Muscle of arm (tissue), 14 donors: ENCODE measurements at places on chromosomes 5 and 9. TPM values are rescaled to one million over a fixed set of nuclear protein-coding genes. Genes with fewer than 3 reads are reported as not detected.

DNA sequence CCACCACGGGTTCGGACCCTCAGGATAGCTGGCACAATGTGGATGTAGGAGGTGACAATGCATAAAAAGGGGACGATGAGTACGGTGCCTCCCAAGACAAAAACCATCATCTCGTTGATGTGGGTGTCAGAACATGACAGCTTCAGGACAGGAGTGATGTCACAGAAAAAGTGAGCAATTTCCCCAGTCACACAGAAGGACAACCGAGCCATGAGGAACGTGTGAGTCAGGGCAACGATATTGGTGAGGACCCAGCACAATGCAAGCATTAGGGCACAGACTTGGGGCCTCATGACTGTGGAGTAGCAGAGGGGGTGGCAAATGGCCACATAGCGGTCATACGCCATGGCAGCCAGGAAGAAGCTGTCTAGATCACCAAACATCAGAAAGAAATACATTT is 491 bp downstream of the OR1N1 start:
- DNase-seq, result no peak

DNA sequence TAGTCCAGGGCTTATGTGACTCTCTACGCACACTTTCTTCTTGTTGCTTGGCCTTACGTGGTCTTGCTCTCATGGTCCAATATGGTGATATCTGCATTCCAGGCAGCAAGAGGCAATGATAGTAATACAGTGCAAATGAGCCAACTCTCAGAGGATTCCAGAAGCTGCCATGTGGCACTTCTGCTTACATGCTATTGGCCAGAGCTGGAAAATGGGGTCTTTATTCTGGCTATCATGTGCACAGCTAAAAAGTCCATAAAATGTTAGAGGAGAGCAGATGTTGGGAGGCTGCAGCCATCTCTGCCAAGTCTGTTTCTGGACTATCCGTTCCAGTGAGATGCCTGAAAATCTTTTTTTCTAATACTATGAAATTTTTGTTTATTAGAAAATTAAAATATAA is 2.9 kb upstream of the SEPTIN8 start:
- DNase-seq, result no peak

GRCh38 chr9:105204416-105204815 is 40.0 kb upstream of the SLC44A1 start:
- no peak for DNase-seq

- no peak for DNase-seq
Measured at GRCh38 chr5:58370606-58371005, 89.3 kb downstream of the PLK2 start.

DNA sequence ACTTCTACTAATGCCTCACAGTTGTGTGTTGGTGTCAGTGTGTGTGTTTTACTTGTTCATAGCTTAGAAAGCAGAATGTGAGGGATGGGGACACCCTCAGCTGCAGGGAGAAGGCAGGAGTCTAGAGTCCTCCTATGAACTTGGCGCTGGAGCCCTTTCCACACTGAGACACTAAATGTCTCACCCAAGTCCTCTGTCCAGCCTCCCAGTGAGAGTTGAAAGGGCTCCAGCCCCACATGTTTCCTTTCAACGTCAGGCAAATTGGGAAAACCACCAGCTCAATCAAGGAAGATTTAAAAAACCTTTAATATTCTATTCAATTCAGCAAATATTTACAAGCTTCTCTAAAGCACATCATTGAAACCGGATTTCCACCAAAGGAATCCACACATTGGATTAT is 167.6 kb upstream of the MSX2 start:
- no peak for DNase-seq

DNA sequence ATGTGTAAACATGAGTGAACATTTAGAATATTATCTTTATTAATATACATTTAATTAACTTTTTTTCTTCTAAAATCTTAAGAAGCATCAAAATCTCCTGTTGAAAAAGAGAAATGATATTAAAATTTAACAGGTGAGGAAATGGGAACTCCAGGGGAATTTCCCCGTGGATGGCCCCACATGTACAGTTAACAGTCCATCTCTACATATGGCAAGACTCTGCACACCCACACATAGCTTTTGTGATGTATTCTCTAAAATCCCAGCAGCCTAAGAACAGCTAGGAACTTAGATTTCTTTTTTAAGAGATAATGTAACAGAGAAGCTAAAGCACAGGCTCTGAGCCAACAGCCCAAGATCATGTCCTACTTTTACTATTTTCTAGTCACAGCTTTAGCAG is 556.3 kb upstream of the RGMB start:
- DNase-seq, result no peak

GRCh38 chr5:117947836-117948235 is 1040.5 kb downstream of the DTWD2 start:
- no peak for DNase-seq

Gene NDUFS6
- 54.9 TPM for polyA plus RNA-seq

DNA sequence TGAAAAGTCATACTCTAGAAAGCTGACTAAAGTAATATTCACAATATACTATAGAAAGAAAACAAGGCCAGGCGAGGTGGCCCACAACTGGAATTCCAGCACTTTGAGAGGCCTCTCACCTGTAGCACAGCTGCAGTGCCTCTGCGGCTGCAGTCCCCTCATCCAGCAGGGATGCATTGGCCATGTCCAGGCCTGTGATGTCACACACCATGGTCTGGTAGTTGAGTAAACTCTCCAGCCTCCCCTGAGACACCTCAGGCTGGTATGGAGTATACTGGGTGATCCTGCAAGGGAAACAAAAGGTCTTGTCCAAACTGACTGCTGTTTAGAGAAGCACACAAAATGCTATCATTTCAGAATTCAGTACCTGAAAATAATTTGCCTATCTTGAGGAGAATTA is 35.5 kb downstream of the GLDC start:
- no peak for DNase-seq

DNA sequence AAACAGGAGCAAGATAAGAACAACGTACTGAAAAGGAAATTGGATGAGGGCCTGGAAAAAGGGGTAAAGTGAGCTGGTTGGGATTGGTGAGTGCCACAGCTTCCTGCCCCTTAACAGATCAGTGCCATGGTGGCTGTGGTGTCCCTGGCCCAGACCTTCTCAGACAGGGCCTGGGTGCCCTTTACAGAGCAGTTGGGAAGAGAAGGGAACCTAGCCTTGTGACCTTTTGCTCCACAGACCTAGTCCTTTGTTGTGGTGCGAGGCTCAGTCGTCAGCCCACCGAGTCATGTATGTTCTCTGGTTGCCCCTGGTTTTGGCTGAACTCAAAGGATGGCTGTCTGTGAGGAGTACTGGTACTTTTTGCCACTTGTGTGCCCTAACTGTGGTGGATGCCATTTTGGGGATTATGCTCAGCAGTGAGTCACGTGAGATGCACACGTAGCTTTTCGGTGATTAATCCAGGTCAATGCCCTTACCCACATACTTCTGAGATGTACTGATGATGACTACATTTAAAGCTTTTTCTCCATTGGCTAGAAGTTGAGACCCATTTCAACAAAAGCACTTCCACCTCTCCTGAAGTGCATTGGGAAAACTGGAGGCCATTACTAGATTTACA is 48.4 kb downstream of the EXOSC2 start:
- no peak for DNase-seq

Gene ATG10
- polyA plus RNA-seq, result 8.0 TPM
